ENCODE measurements at places on chromosomes 3 and 15.

DNA sequence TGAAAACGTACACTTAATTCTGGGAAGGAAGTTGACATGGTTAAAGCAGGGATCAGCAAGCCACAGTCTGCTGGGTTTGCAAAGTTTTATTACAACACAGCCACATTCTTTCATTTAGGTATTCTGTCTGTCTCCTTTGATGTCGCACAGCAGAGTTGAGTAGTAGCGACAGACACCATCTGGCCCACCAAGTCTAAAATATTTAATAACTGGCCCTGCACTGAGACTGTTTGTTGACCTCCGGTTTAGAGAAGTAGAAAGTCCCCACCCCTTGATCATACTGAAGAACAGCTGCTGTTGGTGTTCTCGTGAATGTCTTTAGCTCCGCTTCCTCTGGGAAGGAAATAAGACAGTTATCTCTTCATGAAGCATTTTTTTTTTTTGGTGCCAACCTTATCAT lies 66.2 kb downstream of the MCTP2 start:
- DNase-seq: no peak

DNA sequence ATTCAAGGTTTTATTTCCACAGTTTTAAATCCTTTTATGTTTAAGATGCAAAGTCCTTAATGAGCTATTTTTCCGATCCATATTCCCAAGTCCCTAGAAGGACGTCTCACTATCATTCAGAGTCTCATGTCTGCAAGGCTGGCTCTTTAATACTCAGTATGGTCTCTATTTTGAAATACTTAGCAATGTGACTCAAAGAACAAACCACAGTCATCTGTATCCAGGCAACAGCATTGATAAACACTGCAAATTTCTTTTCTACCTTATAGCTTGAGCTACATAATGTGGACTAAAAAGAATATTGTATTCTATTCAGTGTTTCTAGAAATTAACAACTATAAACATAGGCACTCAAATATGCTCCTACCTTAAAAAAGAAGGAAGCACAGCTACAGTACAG lies 588.3 kb upstream of the NAALADL2 start:
- no peak for DNase-seq

DNA sequence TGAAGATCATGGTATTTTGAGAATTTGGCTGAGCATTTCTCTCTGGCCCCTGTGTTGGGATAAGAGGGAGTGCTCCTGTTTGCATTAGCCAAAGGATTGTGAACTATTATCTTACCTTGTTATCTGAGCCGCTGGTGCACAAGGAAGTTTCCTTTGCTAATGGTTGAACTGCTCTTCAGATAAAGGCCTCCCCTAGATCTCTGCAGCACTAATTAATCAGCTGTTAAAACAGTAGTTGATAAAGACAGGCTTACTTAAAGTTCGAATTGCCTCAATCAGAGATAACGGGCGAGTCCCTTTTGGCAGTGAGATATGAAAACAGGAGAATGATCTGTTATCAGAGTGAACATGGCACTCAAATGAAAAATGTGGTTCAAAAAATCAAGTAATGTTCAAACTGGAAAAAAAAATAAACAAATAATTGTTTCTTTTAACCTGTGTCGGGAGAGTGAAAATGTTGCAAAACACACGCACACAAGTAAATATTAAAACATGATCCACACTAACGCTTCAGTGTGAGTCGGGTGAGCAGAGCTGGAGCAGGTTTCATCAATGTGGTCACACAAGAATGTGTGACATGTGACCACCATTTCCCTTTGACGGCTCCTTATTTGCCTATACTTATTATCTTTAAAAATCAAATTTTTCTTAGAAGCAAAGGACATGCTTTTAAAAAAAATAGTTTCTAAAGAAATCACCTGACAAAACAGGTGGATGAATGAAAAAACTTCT lies 469.1 kb downstream of the SOX2 start:
- DNase-seq: no peak

GRCh38 chr3:60316121-60316797 lies 935.0 kb downstream of the FHIT start:
- DNase-seq: no peak

DNA sequence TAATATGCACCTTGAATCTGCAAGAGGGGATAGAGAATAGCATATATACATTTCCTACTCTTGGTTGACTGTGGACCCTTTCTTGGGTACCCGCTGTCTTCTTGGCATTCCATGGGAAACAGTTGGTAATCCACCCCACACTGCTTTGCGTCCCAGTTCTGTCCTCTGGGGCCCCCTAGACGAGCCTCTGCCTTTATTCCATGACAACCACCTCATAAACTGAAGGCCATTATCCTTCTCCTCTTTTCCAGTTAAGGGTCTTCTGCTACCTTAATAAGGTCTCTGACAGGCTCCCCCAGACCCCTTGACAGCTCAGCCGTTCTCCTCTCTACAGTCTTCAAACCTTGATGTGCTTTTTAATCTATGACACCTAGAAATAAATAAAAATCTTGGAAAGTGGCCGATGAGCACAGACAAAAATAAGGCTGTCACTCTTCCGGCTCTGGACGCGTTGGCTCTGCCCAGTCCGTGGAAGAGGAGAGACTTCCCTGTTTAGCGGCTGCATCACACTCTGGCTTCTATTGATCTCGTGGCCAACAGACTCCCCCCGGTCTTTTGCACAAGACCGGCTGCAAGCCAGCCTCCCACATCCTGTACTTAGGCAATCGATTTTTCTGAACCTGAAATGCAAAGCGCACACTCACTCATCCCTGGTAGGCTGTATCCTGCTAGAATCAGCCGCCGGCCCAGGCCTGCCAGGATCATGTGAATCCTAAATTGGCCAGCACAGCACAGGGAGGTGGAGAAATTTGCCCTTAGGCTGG lies 251.0 kb upstream of the TLE3 start:
- no peak for DNase-seq

GRCh38 chr15:88803241-88803919 lies at the start of gene ACAN:
Gene ACAN, plus strand, starts transcription at chr15:88803436. Its CDS starts 32,771 bp downstream, at chr15:88836207.
- no peak for DNase-seq

DNA sequence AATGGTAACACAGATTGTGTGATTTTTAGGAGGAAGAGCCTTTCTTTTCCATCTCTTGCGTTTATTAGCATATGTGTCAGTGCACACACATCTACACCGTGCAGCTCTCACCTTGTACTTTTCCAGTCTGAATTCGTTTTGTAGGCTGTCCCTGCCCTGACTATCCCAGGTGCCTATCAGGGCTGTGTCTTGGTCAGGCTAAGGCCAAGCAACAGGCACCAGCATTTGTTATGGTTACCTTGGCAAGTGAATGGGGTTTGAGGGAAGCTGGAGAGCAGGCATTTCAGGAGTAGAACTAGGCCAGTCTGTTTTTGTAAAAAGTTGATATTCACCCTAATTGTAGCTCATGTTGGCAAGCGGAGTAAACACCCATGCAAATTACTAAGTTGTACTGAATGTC lies 489.5 kb upstream of the TPRG1 start:
- no peak for DNase-seq

DNA sequence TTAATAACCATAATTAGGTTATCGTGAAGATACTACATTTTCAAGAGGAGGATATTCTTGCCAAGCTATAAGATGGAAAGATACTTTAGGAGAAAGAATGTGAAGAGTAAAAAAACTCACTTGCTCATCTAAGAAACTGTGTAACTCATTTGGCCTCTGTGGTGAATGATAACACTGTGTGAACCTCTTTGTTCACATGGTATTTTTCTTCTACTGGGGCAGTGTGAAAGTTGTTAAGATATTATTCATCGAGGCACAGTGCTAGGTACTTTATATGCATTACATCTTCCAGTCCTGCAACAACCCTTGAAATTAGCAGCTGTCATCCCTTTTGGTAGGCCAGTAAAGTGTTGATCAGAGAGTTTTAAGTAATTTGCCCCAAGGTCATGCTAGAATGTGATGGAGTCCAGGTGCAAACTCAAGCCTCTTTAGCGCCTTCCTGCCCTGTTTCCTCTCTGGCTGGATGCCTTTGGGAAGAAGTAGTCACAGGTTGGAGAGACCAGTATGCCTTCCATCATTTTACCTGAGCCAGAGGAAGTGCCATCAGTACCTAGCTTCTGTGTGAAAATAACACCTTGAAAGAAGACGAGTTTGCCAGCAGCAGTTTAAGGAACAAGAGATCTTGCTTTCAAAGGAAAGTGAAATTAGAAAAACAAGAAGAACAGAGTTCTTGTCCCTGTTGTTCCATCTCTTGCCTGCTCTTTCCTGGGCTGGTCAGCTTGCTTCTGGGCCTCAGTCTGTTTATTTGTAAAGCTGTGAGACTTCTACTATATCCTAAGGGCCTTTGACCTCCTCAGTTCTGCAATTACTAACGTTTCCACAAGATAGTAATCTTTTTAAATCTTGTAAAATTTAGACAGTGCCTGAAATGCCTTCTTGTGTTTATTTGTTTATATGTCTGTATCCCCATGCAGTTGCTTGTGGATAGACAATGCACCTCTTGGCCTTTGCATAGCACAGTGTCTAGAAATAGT lies 179.3 kb downstream of the FNDC3B start:
- no peak for DNase-seq

- no peak for DNase-seq
These were observed 137.5 kb upstream of the CCDC54 start for GRCh38 chr3:107239703-107240102.

GRCh38 chr3:3907023-3907422 lies 107.8 kb downstream of the LRRN1 start:
- DNase-seq: no peak

DNA sequence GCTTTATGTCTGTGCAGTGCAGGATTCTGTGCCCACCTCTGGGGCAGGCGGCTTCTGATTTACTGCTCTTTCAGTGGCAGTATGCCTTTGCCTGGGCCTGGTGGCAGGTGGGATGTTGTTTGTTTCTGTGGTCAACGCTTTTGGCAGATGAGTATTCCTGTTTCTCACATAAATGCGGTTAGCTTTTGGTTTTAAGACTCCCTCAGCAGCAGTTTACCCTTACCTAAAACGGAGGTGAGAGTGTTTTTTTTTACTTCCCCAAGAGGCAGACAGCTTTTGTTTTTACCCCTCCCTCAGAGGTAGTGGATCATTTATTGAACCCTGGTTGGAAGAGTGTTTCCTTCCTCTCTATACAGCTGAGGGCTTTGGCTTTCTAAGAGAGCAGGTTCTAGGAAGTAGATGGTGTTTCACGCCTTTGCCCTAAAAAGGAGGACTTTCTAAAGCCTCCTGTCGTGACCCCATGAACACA lies 134.1 kb upstream of the PLSCR5 start:
- DNase-seq: no peak

GRCh38 chr15:89790206-89790605 lies 14.1 kb downstream of the MESP2 start:
- no peak for DNase-seq

DNA sequence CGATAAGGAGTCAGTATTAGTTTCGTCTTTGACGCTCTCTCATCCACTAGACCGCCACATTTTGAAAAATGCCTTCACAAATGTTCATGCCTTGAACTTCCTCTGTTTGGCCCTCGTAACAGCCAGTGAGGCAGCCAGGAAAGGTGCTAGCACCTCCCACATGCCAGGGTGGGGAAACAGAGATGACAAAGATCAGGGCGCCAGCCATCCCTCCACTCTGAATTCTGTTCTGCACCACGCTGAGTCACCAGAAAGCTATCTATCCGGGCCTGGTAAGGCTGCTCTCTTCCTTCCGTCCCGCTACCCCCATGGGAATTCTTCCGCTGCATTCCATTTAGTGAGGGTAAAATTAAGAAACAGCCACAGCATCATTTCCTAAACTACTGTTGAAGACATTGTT lies 31.3 kb upstream of the BCL2L10 start:
- no peak for DNase-seq

- no peak for DNase-seq
These were observed 34.7 kb downstream of the MOBP start for GRCh38 chr3:39501968-39502837.

GRCh38 chr3:64575211-64575844 lies 112.5 kb downstream of the ADAMTS9 start:
- DNase-seq: no peak

DNA sequence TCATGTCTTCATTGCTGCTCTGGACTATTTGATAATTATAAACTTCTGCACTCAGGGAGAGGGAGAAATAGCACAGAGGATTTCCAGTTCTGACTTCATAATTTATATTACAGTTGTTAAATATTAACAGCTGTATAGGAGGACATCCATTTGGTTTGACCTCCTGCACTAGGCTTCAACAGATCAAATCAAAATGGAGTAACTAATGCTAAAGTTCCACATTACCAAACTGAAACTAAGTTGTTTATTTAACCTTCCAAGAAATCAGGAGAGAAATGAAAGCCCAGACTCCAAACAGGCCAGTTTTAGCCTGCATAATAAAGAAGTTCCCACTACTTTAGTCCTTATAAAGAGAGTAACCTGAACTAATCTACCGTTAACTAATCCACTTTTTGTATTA lies 4.6 kb downstream of the PLSCR2 start:
- DNase-seq: no peak

DNA sequence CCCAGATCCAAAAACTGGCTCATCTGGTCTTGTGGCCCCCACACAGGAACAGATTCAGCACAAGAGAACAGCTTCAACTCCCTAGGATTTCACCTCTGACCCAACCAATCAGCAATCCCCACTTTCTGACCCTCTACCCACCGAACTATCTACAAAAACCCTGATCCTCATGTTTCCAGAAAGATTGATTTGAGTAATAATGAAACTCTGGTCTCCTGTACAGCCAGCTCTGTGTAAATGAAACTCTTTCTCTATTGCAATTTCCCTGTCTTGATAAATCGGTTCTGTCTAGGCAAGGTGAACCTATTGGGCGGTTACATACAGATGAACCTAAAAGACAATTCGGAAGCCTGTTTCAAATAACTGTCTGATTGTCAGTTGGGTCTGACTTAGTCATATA lies 847.6 kb upstream of the ALCAM start:
- DNase-seq: no peak

GRCh38 chr3:116809208-116809607 lies 99.6 kb downstream of the TUSC7 start:
- DNase-seq: no peak

GRCh38 chr15:27668471-27669220 lies 430.5 kb downstream of the OCA2 start:
- DNase-seq: no peak

- no peak for DNase-seq
These were observed 353.6 kb downstream of the ULK4 start for GRCh38 chr3:41608347-41608746.

DNA sequence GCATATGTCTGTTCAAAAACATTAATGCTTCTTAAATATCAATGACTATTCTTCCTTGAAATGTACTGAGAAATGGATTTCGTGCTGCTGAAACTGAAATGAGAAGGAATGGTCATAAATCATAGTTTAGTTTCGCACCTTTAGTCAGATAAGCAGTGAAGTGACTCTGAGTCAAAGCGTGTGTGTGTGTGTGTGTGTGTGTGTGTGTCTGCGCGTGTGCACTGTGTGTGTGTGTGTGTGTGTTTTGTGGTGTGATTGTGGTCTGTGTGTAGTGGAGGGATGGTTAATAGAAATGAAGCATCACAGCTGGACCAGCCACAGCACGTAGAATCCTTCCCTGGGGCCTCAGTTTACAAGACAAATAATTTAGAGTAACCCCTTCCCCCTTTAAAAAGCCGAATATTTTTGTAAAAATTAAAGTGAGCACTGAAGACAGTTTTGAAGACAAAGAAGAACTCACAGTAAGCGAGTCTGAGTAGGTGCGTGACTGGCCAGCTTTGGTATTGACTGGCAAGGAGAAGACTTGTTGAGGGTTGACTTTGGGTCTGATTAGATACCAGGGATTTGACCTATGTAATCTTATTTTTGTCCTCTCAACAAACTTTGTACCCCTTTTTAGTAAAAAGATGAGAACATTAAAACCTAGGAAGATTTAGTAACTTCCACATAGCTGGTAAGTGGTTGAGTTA lies 202.0 kb upstream of the IL12A start:
- DNase-seq: no peak
